Frontal cortex (tissue), 4 donors: ENCODE measurements at places on chromosomes 3 and 15. TPM values are rescaled to one million over a fixed set of nuclear protein-coding genes. Genes with fewer than 3 reads are reported as not detected.

ADGRG7 gene
- not detected for total RNA-seq

KIF7 gene
- 4.9 TPM for total RNA-seq

STAB1 gene
- total RNA-seq: 13.9 TPM

KLF15 gene
- total RNA-seq: 2.0 TPM

ATP8B4 gene
- total RNA-seq: 6.9 TPM

TLR9 gene
- not detected for total RNA-seq

CNTN3 gene
- 50.1 TPM for total RNA-seq

C3orf33 gene
- total RNA-seq: 17.9 TPM

GOLGA6A gene
- total RNA-seq: under 0.01 TPM
